ENCODE measurements at places on chromosomes 2 and 18.
A peak's percentile ranks its signal among the peaks of the same experiment; 100 is the strongest.

GRCh38 chr2:100561191-100561590 is 1.6 kb upstream of the PDCL3 start:
- no peak for DNase-seq

DNA sequence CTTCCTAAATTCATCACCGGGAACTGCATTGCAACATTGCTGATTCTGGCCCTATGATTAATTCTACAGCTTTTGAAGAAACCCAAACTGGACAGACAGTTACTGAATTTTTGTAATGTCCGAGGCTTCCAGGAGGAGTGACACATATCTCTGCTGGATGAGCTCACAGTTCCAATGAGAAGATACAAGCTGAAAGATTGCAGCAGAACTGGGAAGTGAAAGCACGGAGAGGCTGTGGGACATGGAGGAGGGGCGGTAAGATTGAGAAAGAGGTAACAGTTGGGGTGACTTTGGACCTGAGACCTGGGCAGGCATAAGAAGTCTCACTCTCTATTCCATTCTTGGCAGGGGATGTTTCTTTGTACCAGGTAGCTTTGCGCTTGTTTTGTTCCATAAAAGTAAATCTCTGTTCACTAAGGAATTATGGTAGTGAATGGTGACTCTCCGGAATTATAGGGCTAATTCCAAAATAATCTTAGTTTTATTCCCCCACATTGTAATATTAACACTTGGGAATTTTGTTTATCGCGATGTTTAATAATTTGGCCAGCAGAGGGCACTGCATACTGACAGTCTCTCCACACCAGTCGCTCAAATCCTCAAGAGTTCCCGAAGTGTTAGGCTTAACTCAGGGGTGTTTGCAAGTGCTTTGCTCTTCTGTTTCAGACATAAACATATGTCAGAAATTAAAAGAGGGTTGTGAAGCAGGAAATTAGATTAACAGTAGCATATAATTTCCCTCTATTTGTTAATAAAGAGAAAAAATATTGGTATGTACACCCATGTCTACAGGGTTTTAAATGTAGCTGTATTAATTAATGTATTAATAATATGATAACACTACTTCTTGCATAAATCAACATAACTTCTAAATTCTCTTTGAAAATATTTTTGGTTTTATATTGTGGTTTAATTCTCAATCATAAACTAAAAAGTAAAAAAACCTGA is 201.4 kb downstream of the SOCS6 start:
- DNase-seq = peak; percentile 61

DNA sequence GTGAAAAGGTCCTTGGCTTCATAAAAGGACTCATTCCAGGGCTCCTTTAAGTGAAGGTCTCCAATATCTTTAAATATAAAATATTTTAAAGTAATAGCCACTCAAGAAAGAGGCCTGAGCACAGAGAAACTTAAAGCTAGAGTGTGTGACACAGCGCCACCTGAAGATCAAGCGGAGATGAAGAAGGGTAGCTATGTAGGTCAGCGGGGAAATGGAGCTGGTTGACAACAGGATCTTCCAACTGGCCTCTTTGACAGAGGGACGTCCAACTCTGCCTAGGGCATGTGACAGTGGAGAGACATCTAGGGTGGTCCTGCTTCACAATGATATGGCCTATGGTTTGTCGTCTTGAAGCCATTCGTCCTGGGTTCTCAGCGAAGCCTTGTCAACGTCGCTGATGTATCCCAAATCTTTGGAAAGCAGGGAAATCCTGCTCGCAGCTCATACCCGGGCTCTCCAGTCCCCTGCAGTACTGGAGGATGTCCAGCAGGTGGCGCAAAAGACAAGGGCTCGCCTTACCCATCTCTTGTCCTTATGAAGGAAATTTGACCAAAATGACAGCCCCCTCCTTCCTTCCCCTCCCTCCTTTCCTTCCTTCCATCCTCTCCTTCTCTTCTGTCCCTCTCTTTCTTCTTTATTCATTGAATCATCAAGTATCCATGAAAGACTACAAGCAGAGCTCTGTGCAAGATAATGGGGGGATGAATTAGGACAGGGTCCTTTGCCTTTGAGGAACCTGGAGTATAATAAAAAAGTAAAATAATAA is 59.6 kb downstream of the LONRF2 start:
- DNase-seq = peak; percentile 63

DNA sequence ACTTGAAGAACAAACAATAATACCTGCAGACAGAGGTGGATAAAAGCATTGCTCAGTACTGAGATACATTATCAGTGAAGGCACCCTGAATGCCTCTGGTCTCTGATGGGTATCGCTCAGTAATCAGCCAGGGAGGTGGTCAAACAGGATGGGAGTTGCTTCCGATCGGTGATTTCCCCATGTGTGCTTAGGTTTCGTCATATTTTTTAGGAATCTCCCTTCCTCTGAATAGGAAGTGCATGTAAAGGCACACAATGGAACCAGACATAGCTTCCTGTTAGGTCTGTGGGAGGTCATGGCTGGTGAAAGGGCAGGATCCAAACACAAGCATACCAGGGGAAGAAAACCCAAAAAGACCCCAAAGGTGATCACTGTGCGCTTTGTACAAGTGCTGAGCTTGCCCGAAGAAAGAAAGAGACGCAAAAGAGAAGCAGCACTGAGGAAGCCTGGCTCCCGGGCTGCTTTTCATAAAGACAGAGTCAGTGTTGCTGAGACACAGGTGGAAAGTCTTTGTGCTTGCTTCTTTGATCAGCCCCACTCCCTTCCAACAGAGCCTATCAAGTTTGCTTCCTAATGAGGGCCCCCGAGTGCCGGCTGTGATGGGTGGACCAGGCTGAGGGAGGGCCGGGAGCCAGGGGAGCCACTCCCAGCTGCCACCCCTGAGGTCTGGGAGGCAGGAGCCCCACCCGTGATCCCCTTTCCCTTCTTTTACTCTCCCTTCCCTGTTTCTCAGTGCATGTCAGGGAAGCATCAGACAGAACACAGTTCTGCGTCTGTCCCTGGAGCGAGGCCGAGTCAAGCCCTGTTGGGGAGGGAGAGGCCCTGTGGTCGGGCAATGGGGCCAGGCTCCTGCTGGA is 138.2 kb downstream of the SH3RF3 start:
- no peak for DNase-seq

DNA sequence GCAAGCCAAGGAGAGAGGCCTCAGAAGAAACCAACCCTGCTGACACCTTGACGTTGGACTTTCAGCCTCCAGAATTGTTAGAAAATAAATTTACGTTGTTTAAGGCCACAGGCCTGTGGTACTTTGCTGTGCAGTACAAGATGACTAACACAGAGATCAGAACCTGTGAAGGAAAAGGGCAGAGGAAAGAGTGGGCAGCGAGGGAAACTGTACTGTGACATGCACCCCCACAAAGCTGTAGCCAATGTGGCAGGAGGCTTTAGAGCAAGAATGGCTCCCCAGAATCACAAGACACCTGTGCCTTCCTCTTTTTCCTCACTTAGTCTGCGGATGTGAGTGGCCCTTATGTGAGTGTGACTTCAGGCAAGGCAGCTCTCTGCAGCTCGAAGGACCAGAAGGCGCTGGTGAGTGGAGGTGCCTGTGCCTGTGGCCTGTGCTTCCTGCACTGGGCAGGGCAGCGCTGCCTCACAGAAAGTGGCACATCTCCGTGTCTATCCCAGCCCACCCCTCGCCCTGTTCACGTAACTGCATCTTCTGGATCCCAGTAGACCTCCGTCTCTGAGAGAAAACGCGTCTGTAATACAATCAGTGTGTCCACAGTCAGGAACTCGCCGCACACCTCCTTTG is 89.5 kb downstream of the MRPS9 start:
- DNase-seq = no peak

Data from CD4-positive, alpha-beta T cell treated with Interleukin-6 for 4 hours (primary cell).